NCI-H524 treated with DMSO at 0.1 percent for 48 hours (cell line): ENCODE measurements at places on chromosomes 2 and 18.

DNA sequence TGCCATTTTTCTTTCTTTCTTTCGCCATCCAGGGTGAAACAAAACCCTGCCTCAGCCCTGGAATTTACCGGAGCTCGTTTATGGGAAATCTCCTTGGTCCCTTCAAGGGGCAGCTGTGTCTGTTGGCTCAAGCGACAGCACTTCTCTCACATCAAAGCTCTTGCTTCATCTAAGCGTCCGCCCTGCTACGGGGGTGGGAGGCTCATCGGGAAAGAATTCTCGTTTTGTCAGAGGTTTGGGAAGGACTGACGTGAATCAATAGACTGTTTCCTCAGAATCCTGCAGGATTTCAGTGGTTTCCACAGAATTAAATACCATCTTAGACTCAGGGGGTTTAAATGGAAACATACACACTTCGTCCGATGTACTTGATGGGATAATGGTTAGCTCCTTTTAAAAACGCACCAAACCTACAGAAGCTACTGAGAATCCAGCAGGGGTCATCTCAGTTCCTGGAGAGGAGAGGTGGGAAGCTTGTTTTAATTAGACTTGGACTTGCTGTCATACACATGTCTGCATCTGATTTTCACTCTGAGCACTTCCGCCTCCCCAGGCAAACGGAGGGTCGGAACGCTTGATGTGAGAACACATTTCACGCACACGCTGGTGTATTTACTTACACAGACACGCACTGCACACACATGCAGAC, 91.6 kb downstream of the ASB1 start:
- no peak for DNase-seq

GRCh38 chr2:200679535-200679934, 93.7 kb downstream of the AOX1 start:
- no peak for DNase-seq

GRCh38 chr2:58521803-58522554, 280.9 kb upstream of the FANCL start:
- peak; percentile 40 for DNase-seq

- no peak for DNase-seq
Measured at GRCh38 chr2:120914839-120915521, 179.3 kb downstream of the GLI2 start.

- no peak for DNase-seq
Measured at GRCh38 chr2:64036034-64036705, 16.9 kb upstream of the VPS54 start.

GRCh38 chr2:231470246-231470900, 6.1 kb upstream of the NCL start:
- no peak for DNase-seq

GRCh38 chr2:179017773-179018357, 32.1 kb downstream of the CCDC141 start:
- no peak for DNase-seq

- peak; percentile 13 for DNase-seq
Measured at GRCh38 chr2:25197336-25198208, 29.2 kb upstream of the POMC start.

GRCh38 chr2:75018162-75018561, 59.7 kb downstream of the POLE4 start:
- DNase-seq: no peak

GRCh38 chr2:217795706-217796465, 206.9 kb downstream of the TNS1 start:
- DNase-seq: no peak

DNA sequence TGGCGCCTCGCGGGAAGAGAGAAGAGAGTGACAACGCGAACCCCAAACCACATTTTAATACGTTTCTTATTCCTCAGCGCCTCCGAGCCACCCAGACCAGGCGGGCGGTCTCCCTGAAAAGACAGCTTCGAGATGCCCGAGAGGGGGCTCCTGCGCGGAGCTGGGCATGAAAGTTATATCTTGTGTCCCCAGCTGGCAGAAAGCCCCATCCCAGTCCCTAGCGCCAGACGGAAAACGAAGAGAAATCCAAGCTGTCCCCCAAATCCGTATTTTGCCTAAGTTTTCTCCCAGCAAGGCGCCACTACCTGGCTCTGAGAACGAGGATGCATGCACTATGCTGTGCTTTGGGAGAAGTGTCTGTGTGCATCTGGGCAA, 797 bp downstream of the NXPH2 start:
- DNase-seq: no peak

GRCh38 chr2:141942006-141942789, 188.6 kb downstream of the LRP1B start:
- DNase-seq: no peak

DNA sequence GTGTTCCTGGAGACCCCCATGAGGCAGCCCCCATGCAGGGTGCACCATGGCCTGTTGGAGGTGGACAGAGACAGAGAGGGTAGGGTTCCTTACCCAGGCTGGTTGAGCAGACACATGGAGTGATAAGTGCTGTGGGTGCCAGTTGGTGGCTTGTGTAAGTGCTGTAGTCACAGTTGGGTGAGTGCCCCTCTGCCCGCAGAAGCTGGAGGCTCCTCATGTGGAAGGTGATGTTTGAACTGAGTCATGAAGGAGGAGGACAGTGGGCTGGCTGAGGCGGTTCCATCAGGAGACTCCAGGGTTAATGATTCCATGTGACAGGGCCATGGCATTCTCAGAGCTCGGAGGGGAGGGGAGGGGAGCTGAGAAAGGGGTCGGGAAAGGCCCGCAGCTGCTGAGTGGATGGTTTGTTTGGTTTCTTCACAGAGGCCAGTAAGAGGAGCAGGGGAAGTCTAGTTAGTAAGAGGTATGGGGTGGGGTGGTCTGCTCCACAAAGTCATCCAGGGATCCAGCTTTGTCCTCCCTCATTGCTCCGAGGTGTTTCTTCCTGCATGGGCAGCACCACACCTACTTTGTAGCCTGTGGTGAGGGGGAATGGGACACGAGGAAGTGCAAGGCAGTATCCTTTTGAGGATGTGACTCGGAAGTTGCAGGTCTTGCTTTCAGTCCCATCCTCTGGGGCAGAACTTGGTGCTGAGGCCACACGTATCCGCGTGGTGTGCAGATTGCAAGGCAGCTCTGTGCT, 13.6 kb downstream of the IMPA2 start:
- DNase-seq: no peak

- DNase-seq: no peak
Measured at GRCh38 chr2:130729322-130730299, 741 bp downstream of the GPR148 start.

- DNase-seq: no peak
Measured at GRCh38 chr2:70391259-70391658, 89.4 kb upstream of the FAM136A start.
